ENCODE measurements at places on chromosomes 16 and 17.

- DNase-seq = no peak
These were observed 1.3 kb downstream of the HGS start for GRCh38 chr17:81685108-81685507.

DNA sequence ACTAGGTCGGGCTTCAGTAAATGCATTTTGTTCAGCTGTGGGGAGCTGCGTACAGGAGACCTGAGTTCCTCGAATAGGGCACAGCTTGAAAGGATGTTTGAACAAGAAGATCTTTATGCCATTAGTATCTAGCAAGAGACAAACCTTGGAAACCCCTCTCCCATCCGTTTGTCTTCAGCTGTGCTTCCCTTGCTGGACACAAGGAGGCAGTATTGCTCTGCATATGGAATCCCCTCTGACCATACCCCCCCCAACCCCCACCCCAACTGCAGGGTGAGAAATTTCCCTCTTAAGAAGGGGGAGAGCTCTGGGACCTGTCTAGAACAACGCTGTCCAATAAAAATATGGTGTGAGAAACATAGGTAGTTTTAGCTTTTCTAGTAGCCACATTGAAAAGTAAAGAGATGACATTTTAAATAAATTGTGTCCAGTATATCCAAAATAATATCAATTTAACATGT lies 1.6 kb downstream of the MRM1 start:
- DNase-seq = peak; percentile 49

DNA sequence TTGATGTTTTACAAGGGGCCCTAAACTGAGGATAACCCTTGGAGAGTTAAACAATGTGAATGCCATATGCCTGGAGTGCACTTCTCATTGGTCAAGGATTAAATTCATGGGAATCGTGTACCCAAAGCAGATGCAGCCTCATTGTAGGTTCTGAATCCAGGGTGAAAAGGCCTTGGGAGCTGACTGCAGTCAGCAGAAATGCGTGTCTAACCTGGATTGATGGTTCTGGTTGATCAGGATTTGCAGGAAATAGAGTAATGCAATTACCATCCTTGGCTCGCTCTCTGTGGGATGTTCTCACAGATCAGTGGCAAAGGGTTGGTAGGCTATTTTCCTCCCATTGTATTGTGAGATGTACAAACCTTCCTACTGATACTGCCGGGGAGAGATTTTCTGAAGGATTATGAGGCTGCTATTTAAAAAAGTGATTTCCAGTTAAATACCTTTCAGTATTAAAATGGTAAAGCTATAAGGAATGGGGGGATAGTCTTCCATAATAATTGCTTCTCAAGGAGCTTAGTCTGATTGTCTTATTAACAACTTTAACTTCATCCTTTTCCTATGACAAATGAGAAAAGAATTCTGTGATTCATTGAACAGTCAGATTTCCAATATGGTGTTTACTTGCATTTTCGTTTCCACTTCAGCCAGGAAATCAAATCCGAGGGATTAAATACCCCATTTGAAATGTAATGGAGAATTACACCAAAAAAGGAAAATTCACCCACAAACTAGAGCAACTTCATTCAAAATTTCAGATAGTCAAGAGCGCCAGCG lies 1028.1 kb upstream of the EEF2KMT start:
- no peak for DNase-seq

GRCh38 chr16:85239239-85239638 lies 127.0 kb upstream of the CIBAR2 start:
- no peak for DNase-seq

DNA sequence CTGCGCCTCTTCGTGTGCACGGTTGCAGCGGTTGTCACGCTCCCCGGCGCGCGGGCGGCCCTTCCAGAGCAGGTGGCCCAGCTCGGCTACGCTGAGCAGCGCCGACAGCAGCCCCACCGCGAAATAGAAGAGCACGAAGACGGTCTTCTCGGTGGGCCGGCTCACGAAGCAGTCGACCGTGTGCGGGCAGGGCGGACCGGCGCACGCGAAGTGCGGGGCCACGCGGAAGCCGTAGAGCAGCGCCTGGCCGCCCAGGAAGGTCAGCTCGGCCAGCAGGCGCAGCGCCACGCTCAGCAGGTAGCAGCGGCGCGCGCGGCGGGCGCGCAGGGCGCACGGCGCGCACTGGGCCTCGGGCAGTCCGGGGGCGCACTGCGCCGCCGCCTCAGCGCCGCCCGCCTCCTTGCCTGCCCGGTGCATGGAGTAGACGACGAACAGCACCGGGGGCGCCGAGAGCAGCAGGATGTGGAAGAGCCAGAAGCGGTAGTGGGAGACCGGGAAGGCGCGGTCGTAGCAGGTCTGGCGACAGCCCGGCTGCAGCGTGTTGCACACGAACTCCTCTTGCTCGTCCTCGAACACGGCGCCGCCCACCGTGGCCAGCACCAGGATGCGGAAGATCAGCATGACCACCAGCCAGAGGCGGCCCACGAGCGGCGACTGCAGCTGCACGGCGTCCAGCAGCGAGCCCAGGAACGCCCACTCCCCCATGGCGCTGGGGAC lies 1.3 kb downstream of the GJD3 start:
- DNase-seq = peak; percentile 17

- no peak for DNase-seq
These were observed at the start of gene MT3 for GRCh38 chr16:56589141-56590039. Gene MT3, plus strand, starts transcription at chr16:56589528. Its CDS starts 63 bp downstream, at chr16:56589591.

GRCh38 chr17:39848600-39848999 lies 15.5 kb downstream of the IKZF3 start:
- DNase-seq = no peak

DNA sequence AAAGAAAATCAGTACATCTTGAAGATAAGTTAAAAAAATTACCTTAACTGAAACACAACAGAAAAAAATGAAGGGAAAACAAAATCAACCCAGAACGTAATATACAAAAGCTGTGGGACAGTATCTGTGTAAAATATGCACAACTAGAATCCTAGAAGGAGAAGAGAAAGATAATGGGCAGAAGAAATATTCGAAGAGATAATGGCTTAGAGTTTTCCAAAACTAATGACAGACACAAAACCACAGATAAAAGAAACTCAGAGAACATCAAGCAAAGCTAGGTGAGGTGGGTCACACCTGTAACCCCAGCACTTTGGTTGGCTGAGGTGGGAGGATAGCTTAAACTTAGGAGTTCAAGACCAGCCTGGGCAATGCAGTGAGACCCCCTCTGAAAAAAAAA lies 117.1 kb downstream of the TRIM37 start:
- no peak for DNase-seq

- no peak for DNase-seq
These were observed 9.8 kb downstream of the CHST6 start for GRCh38 chr16:75485230-75486013.

GRCh38 chr17:6797718-6798351 lies 21.8 kb downstream of the FBXO39 start:
- DNase-seq = no peak

All from HL-60 (cell line).